Activated naive CD4-positive, alpha-beta T cell treated with anti-CD3 and anti-CD28 coated beads, Interleukin-2, amount 10 ng/mL, durations not matched to agents 7 days and 5 days (primary cell): ENCODE measurements at places on chromosomes 2 and 18.

GRCh38 chr18:79117385-79117784, 48.2 kb downstream of the ATP9B start:
- DNase-seq = no peak

- no peak for DNase-seq
Observed at GRCh38 chr18:48824231-48824970, 126.4 kb downstream of the SMAD7 start.

DNA sequence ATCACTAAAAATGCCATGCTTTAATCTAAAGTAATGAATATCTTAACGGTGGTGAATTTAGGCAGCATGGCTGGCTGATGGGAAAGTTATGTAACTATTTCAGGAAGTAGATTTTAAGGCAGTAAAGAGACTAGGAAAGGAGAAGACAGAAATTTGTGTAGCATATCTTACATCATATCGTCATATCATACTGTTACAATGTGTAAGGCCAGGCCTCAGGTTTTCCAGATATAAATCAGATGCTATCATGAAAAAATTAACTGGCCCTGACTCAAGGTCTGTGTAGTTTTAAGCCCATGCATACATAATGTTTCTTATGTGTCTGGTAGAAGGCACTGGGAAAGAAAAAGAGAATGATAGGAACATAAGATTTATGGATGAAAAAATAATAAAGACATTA, 8.9 kb upstream of the FAP start:
- no peak for DNase-seq

DNA sequence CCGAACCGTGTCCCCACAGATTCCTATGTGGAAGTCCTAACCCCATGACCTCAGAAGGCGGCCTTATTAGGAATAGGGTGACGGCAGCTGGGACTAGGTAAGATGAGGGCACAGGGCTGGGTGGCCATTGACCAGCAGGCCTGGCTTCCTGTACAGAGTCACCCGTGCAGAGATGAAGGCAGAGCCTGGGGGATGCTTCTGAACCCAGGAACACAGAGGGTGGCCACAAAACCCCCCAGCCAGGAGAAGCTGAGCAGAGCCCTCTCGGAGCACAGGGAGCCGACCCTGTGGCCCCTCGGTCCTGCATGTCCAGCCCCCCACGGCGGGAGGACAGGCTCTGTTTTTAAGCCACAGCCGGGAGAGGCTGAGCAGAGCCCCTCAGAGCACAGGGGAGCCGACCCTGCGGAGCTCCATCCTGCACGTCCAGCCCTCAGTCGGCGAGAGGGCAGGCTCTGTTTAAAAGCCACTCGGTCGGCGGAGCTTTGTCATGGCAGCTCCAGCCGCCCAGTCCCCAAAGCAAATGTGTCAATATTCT, 2.7 kb downstream of the PDCD1 start:
- DNase-seq = no peak

GRCh38 chr2:185417111-185417510, 321.5 kb upstream of the FSIP2 start:
- no peak for DNase-seq

GRCh38 chr18:79922971-79923411, 28.5 kb downstream of the SLC66A2 start:
- DNase-seq = no peak

DNA sequence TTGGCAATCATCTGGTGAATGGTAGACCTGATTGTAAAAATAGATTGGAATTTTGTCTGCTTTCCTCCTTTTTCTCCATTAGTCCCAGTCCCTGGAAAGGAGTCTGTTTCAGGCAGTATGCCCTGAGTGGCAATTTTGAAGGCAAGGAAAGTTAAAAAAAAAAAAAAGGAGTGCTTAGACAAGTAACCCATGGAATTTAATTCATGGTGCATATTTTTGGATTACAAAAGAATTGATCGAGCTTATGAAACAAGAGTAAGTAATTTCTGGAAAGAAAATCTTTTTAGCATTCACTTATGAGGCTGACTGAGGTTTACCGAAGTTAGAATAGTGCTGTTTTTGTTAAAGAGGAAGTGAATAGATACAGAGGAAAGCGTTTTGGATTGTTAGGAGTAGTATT, 29.4 kb upstream of the TMEM178A start:
- DNase-seq = no peak

DNA sequence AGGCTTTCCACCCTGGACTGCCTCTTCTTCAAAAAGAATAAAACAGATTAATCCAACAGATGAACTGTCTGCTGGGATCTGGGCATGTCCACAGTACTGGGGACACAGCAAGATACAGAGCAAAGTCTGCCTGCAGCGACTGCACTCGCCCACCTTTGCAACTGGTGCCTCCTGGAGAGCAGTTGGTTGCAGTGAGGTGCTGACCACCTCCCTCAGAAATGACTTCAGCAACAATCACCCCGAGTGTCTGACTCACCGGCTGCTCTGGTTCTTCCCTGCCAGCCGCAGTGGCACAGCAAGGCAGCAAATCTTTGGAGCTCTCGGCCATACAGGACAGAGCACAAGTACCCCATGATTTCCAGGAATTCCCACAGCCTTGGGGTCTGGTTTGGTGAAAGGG, 179.7 kb downstream of the ANAPC1 start:
- DNase-seq = no peak
